ENCODE measurements at places on chromosomes 6 and 20. TPM values are rescaled to one million over a fixed set of nuclear protein-coding genes. Genes with fewer than 3 reads are reported as not detected.

HTR1E gene
- not detected for total RNA-seq

BANF2 gene
- not detected for total RNA-seq

ZSCAN23 gene
- 1.5 TPM for total RNA-seq

PAX1 gene
- not detected for total RNA-seq

OPRL1 gene
- total RNA-seq, result 1.3 TPM

TSPYL4 gene
- 8.5 TPM for total RNA-seq

PERP gene
- total RNA-seq, result 21.8 TPM

MOG gene
- not detected for total RNA-seq

SIGLEC1 gene
- 45.1 TPM for total RNA-seq
